ENCODE measurements at places on chromosomes 7 and 10.

- DNase-seq: no peak
Observed at GRCh38 chr7:143265017-143265693, 1.9 kb downstream of the GSTK1 start.

- peak; percentile 56 for DNase-seq
Observed at GRCh38 chr7:92634924-92635519, 44.8 kb upstream of the FAM133B start.

DNA sequence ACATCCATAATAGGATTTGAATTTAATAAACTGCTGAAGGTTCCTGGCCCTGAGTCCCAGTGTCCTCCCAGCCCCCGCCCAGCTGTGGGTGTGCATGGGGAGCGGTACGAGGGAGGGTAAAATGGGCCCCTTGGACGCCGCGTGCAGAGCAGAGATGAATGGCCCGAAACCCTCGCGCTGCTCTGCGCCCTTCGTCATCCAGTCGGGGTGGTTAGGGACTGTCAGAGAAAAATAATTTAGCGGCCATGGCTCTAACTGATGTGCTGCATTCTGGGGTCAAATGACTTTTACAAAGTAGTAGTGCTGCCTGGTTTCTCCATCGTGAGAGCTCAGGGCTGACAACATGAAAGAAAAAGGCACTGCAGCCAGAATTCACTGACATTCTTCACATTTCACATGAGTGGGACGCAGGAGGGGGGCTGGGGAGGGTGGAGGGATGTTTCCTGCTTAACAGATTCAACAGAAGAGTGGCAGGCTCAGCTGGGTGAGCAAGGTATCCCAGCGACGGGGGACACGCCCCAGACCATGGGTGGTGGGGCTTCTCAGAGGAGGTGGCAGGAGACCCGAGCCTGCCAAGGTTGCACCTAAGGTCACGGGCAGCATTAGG lies 304.5 kb downstream of the WDR37 start:
- DNase-seq: no peak

- DNase-seq: no peak
Observed at GRCh38 chr10:131061216-131061615, 250.3 kb downstream of the TCERG1L start.

GRCh38 chr7:55254596-55255495 lies 110.3 kb upstream of the LANCL2 start:
- DNase-seq: no peak

DNA sequence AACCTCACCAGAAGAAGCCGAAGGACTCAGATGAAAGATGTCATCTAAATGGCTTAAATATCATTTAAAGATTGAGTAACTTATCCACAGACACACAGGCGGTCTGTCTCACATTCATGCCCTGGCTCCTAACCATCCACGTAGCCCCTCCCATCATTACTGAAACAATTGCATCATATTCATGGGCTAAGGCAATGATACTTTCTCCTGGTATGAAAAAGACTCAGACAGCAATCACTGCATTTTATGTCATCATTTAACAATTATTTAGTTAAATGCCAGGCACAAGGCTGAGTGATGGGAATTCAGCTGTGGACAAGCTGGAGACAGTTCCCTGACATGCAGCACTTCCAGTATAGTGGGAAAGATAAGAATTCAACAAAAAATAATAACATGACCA lies 11.2 kb upstream of the TECTB start:
- DNase-seq: no peak

DNA sequence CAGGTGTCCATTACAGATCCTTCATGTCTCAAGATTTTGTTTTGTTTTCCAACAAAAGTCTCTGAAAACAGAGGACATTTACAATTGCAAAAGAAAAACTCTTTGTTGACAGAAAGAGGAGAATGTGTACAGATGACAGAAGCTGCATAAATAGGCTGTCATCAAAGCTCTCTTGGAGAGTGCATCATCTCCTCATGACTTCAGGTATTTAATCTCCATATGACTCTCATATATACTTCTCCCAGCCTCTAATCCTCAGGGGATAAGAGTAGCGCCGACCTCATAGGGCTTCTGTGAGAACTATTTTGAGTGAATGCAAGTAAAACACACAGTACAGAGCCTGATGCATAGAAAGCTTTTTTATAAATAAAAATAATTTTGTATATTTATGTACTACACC lies 48.1 kb upstream of the SEPTIN7 start:
- DNase-seq: no peak

DNA sequence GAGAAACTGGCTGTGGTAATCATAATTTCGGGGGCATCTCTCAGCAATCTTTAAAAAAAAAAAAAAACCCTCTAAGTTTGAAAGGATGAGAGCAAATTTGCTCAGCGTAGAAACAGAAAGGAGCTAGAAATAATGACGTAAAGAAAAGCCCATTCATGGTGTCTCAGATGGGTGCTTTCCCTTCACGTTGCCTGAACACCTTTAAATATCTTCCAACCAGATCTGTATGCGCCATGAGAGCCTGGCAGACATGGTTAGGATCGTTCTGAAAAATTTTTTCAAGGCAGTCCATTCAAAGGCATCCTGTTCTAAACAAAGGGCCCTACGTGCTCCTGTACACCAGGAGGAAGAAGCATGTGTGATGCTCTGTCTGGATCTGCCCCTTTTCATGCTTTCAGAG lies 141.2 kb upstream of the C1QL3 start:
- DNase-seq: no peak

DNA sequence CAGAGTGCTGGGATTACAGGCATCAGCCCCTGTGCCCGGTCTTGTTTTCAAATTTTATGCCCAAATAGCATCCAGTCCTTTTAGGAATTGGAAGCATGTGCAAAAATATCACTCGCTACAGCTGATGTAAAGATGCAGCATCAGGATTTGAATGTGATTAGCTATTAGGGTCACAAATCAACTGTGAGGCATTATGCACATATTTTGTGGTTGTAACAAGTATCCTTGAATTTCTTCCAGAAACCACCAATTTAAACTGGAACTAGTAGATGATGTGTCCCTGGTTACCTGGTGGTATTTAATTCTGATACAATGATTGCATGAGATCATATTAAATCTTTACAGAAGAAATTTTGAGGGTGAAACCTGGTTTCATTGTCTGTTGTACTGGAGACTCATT lies 41.0 kb upstream of the ITGA8 start:
- DNase-seq: no peak

GRCh38 chr7:81873559-81873958 lies 103.7 kb upstream of the HGF start:
- no peak for DNase-seq

GRCh38 chr7:119392-120163 lies 72.8 kb upstream of the FAM20C start:
- no peak for DNase-seq

DNA sequence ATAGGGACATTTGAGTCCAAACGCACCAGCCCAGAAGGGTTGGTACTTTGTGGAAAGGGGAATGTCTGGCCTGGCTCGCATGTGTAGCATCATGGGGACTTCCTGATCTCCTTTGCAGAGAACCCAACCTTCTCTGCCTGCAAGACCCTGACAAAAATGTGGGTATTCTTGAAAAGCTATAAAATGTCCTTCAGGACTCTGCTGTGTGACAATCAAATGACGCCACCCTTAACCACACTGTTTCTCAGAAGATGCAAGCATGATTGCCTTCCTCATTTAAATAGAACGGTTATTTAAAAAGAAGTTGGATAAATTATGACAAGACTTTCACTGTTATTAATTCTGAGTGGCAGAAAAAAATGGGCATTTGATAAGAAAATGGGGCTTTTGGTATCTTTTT lies 15.1 kb upstream of the GPR15LG start:
- no peak for DNase-seq

- no peak for DNase-seq
Observed at GRCh38 chr7:26696161-26696560, 168.2 kb downstream of the SKAP2 start.

DNA sequence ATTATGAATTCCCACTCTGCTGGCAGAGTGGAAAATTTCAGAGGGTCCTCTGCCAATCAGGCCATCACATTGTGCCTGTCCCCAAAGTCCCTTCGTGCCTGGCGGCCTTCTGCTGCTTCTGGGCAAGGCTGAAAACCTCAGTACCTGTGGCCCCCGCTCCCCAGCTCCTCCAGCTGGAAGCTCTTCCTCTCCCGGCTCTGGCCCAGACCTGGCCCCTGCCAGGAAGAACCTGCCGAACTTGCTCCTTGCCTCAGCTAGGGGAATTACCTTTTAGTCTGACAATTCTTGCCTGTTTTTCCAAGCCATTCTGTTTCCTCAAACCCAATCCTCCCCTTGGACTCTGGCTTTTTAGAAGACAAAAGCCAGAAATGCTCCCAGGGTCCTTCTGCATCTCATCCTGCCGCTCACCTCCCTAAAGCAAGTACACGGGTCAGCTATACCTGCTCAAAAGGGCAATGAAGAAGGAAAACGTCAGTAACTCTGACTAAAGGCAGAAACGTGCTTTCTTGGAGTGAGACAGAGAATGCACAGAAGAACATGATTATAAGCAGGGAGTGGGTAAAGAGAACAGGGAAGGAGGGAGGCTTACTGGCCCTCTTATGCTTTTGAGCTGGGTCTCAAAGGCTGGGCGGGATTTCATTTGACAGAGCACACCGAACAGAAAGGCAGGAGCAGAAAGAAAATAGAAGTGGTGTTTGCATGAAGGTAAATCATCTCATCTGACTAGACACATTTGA lies 28.1 kb upstream of the TRIL start:
- DNase-seq: no peak

GRCh38 chr10:127834221-127834620 lies 58.5 kb downstream of the CLRN3 start:
- no peak for DNase-seq

- DNase-seq: no peak
Observed at GRCh38 chr7:158596309-158596708, 8.7 kb upstream of the PTPRN2 start.

GRCh38 chr7:904847-905246 lies 28.5 kb downstream of the GET4 start:
- DNase-seq: peak; percentile 9

DNA sequence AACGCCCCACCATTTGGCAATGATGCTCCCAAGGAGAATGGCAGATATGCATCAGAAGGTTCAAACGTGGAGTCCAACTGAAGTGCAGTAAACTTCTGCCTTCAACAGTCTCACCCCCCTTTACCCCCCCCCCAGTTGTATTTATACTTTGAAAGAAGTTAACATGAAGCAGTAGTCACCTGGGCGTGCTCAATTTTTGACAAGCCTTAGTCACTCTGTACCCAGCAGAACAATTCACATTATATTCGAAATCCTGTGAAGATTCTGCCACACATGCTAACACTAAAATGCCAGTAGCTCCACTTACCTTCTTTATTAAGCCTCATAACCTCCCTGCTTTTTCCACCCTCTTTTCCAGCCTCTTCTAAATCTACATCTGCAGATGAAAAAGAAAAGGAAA lies 894 bp downstream of the ATXN7L1 start:
- DNase-seq: no peak

GRCh38 chr7:57399972-57400371 lies 50.0 kb upstream of the ZNF716 start:
- DNase-seq: no peak

- DNase-seq: no peak
Observed at GRCh38 chr7:93203496-93203895, 22.8 kb downstream of the HEPACAM2 start.

- no peak for DNase-seq
Observed at GRCh38 chr10:61400524-61400923, 52.7 kb downstream of the TMEM26 start.

- DNase-seq: no peak
Observed at GRCh38 chr10:122102869-122103525, 114.0 kb downstream of the TACC2 start.

DNA sequence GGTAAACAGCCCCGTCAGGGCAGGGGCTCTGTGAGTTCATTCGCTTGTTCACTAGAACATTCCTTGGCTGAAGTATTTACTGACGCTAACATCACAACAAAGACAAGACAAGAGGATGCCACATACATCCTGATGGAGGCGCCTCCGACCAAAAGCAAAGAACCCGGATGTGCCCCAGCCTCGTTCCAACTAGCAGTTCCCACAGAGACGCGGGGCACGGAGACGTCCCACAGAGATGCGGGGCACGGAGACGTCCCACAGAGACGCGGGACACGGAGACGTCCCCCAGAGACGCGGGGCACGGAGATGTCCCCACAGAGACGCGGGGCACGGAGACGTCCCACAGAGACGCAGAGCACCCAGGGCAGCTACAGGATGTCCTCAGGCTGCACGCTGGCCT lies 35.4 kb upstream of the CFAP46 start:
- no peak for DNase-seq

DNA sequence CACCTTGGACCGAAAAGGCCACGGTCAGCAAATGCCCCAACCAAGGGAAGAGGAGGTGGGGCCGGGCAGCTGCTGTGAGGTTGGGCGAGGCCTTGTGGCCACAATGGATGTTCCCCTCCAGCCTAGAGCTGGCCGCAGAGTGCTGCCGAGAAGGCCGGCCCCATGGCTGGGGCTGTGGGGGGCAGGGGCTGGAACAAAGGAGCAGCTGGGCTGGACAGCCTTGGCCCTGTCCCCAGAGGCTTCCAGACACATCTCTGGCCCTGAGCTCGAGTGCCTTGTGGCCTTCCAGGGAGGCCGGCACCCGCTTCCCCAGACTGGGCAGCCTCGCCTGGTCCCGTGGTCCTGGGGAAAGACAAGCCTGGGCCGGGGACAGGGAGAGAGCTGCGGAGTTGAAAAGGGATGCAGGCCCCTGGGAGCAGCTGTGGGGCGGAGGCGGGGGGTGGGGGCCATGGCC lies 88.0 kb downstream of the PDGFA start:
- DNase-seq: no peak

- DNase-seq: no peak
Observed at GRCh38 chr7:50304911-50305582, 531 bp downstream of the IKZF1 start.

DNA sequence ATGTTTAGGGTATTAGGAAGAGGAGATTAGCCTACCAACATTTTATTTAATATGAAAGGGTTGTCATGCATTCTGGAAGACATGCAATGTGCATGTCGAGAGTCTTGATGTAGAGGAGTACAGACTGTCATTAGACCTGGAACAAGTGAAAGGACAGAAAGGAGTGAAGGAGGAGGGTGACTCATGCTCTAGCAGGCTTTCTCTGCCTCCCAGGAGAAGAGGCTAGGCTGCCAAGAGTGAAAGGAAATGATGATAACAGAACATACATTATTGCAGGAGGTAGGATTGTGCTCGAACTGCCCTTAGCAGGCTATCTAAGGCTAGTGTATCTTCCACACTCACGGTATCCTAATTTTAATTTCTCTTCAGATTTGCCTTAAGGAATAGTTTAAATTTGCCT lies 228.8 kb downstream of the EXOC4 start:
- peak; percentile 4 for DNase-seq

GRCh38 chr10:70280099-70280498 lies 3.7 kb downstream of the NPFFR1 start:
- DNase-seq: no peak

GRCh38 chr10:86446440-86446839 lies 75.2 kb downstream of the WAPL start:
- DNase-seq: no peak

GRCh38 chr7:90262438-90262837 lies 17.5 kb downstream of the CFAP69 start:
- DNase-seq: no peak

DNA sequence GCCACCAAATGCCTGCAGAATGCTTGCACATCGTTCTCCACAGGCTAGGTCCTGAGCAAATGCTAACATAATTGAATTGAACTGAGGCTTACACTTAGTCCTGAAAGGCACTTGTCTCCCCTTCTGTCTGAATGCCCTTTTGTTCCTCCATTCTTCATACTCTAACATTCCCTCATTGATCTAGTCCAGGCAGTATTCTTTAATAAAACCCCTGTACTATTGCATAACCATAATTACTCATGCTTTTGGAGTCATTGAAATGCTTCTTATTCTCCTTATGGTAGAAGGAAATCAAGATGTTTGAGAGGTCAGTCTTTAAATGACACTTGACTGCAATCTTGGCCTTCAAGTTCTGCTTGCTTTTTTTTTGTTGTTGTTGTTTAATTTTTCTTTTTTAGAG lies 7.1 kb downstream of the PI4K2A start:
- peak; percentile 66 for DNase-seq

Measured in HS-5 (cell line).